Gastrocnemius medialis (tissue), 4 donors: ENCODE measurements at places on chromosomes 12 and 14. TPM values are rescaled to one million over a fixed set of nuclear protein-coding genes. Genes with fewer than 3 reads are reported as not detected.
A peak's percentile ranks its signal among the peaks of the same experiment; 100 is the strongest.

GRCh38 chr12:68406134-68406576 lies 74.0 kb upstream of the MDM1 start:
- H3K27ac ChIP-seq: peak overlapping the region; percentile 77
- H3K27me3 ChIP-seq: no peaks in the 10 kb centered on the region
- DNase-seq: peak; percentile 84
- peak overlapping the region; percentile 35 for H3K4me3 ChIP-seq

GRCh38 chr12:124752437-124753227 lies 111.0 kb downstream of the SCARB1 start:
- no peaks in the 10 kb centered on the region for H3K27me3 ChIP-seq
- peak; percentile 55 for DNase-seq
- H3K4me3 ChIP-seq: no peak overlapping the region
- peaks cover 48% of the 10 kb centered on the region for H3K4me1 ChIP-seq
- H3K27ac ChIP-seq: peak overlapping the region; percentile 92

Gene CLEC4D
- total RNA-seq: not detected

GRCh38 chr14:88299865-88300530 lies 23.1 kb downstream of the KCNK10 start:
- DNase-seq: no peak
- H3K27ac ChIP-seq: no peak overlapping the region
- H3K36me3 ChIP-seq: no peaks in the 10 kb centered on the region
- no peaks in the 10 kb centered on the region for H3K4me1 ChIP-seq

Gene PMCH
- not detected for total RNA-seq

DNA sequence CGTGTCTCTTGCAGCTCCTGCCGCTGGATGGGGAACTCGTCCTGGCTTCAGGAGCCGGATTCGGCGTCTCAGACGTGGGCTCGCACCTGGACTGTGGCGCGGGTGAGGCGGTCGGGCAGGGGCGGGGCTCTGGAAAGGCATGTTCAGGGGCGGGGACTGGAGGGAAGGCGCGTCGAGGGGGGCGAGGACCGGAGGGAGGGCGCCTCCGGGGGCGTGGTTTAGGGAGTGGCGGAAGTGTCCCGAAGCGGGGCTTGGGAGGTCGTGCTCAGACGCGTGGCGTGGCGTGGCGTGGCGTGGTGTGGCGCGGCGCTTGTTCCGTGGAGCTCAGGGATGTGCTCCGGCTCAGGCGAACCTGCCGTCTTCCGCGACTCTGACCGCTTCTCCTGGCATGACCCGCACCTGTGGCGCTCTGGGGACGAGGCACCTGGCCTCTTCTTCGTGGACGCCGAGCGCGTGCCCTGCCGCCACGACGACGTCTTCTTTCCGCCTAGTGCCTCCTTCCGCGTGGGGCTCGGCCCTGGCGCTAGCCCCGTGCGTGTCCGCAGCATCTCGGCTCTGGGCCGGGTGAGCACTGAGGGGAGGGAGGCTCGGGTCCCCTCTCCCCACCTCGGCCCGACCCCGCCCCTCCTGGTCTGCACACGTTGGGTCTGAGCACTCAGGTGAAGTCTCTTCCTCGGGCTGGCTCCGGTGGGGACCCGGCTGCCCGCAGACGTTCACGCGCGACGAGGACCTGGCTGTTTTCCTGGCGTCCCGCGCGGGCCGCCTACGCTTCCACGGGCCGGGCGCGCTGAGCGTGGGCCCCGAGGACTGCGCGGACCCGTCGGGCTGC lies 6.2 kb downstream of the AMN start:
- no peak for DNase-seq
- peaks cover 57% of the 10 kb centered on the region for H3K27me3 ChIP-seq
- H3K36me3 ChIP-seq: peaks cover 6% of the 10 kb centered on the region
- H3K4me1 ChIP-seq: peaks cover 17% of the 10 kb centered on the region
- H3K27ac ChIP-seq: no peak overlapping the region
- peak overlapping the region; percentile 61 for H3K4me3 ChIP-seq
